ENCODE measurements at places on chromosomes 4 and X. TPM values are rescaled to one million over a fixed set of nuclear protein-coding genes. Genes with fewer than 3 reads are reported as not detected.
A peak's percentile ranks its signal among the peaks of the same experiment; 100 is the strongest.

GRCh38 chr4:95272036-95272435, 276.7 kb downstream of the UNC5C start:
- no peak for DNase-seq

DNA sequence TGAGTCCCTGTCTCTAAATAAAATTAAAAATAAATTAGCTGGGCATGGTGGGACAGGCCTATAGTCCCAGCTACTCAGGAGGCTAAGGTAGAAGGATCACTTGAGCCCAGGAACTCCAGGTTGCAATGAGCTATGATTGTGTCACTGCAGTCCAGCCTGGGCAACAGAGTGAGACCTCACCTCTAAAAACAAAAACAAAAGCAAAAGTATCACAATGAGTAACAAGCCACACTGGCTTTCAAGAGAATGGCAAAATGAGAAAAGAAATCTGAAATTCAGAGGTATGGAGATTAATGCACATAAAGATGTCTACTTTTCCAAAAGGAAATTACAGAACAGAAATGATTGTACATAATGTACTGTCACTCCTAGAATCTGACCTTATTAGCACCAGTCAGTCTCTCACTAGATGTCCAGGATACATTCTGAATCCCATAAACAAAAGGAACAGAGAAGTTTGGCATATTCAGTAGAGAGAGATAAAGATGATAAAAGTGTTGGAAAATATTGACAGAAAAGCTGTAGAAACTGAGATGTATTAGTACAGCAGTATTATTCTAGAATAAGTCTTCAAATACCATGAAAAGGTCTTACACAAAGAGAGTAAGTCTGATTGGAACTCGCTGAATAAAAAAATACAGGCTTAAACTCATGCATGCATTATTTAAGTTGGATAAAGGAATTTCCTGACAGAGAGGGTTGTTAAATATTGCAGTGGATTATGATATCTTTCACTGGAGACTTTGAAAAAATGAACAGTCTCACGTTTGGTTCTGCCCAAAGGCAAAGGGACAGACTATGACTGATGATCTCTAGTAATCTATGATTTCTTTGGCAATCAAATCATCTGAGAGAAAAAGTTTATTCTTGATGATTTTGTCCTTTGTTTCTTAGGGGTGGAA, 102.5 kb downstream of the SH3RF1 start:
- DNase-seq, result no peak

DNA sequence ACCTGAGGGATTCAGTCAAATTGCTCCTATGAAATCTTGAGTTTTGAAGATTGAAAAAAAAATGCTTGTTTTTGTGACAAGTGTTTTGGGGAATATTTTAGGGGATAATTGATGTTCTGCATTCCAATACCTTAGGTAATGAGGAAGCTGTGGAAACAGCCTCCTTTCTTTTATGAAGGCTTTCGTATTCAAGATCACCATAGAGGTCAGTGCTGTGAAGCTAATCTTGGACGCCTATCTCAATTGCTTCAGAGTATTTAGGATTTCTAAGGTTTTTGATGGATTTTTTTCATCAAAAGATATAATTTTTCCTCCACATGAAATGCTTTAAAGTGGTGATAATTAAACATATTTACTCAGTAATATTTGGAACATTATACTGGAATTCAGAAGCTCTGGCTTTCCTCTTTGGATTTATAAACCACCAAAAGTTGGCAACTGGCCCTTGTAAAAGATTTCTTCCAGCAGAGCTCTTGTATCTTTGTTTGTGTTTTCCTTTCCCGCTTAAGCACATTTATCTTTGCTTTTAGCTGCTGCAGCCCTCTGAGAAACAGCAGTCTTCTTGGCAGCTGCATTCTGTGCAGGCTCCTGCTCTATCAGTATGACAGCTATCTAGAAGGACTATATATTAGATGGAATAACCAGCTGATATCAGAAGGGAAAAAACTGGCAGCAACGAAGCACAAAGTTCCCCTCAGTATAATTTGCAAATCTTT, 63.7 kb downstream of the HMGB2 start:
- no peak for DNase-seq

GRCh38 chr4:6988016-6988715, 55.0 kb upstream of the TADA2B start:
- no peak for DNase-seq

The FHIP1A gene
- total RNA-seq, result 0.46 TPM

The MPP1 gene
- 22.6 TPM for total RNA-seq

- peak; percentile 18 for DNase-seq
Measured at GRCh38 chrX:15838017-15838416, 16.6 kb downstream of the AP1S2 start.

GRCh38 chr4:105210916-105211315, 64.2 kb downstream of the TET2 start:
- DNase-seq, result no peak

GRCh38 chr4:184801781-184802696, 23.7 kb downstream of the ACSL1 start:
- DNase-seq, result no peak

DNA sequence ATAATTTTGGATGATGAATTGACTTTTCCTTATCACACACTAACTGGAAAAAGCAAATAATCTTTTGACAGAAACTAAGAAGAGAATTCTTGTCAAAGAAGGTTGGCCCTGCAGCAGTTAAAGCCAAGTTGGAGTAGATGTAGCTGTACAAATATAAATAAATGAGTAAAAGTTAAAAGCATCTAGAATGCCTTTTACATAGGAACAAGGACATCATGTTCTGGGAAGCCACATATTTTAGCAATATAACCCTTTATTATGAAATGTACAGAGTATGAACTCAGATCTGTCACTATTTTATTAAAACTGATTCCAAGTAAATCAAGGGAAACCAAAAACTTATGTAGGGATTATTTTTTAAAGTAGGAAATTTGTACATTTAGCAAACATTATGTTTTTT, 269.4 kb upstream of the FAT4 start:
- no peak for DNase-seq

GRCh38 chr4:189121336-189121735, 819.3 kb upstream of the FRG1 start:
- no peak for DNase-seq

DNA sequence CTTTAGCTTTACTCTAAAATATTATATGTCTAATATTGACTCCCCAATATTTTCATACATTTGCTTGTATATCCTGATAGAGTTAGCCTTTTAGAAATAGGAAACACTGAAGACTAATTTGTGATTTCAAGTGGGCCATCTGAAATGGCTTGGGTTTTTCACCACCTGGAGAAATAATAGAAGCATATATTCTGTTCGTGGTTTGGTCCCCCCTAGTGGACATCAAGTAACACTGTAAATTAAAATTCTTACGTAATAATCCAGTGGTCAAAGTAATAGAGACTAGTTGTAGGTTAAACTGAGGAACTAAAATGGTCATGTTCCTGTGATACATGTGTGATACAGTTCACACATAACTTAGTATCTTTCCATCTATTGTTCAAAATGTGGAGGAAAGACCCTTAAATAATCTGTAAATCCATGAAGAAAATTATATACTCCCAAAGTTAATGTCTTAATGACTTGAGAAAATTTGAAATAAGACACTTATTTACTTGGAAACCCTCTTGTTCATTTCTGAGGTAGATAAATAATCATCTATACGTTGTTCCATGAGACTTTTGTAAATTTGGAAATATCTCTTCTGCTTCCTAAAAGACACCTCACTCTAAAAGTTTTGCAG, 79.8 kb upstream of the SMARCAD1 start:
- no peak for DNase-seq

DNA sequence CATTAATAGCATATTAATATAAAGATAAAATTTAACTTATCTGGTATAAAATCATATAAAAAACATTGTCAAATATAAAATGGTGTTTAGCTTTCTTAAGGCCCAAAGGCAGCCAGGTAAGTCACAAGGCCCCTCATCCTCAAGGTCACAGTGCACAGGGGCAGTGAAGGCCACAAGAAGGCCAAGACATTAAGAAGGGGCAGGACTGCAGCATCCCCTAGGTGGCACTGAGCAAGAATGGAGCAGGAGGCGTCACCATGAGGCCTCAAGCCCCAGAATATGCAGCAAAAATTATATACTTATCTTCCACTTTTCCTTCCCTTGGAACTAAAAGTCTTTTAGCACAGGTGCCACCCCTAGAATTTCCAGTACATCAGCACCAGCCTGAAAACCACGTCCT, 49.5 kb upstream of the MAGEA8 start:
- no peak for DNase-seq

DNA sequence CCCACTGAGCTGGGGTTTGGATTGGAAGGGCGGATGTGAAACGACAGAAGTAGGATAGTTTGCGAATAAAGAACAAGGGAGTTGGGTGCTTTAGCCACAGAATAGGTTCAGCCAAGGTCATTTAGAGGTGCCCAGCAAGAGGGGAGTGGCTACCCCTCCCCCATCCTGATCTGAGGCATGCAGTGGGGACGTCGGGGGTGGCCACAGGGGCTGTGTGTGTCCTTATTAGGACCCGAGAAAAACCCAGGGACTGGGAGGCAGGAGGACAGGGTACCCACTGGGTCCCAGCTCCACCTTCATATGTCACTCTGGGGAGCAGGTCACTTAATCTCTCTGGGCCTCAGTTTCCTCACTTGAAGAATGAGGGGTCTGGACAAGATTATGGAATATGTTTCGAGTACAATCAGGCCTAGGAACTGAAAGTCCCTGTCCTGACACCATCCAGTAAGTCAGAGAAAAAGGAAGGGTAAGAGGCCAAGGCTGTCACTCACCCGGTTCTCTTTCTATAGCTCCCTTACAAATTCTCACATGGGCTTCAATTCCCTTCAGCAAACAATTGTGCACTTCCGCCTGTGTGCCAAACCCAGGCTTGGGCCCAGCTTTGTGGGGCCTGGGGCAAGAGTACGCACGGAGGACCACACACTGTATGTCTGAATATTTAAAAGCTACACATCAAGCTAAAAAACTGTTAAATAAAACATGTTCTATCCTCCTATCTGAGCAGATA, 4.2 kb upstream of the NYX start:
- DNase-seq, result no peak

DNA sequence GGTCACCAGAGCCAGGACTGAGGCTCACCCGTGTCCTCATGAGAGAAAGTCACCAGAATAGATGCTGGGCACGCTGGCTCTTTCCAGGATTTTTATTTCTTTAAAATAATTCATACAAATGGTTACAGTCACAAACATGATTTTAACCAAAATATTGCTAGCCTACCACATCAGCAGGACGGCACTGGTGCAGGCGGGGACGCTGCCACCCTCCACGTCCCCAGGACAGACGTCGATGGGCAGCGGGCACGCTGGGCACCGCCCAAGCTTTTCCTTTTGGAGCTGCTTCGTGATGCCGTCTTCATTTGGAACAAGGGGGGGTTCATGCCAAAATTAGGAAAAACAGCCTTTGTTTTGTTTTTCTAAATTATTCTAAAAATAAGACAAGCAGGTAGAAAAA, 37.6 kb downstream of the CTBP1 start:
- no peak for DNase-seq

- no peak for DNase-seq
Measured at GRCh38 chr4:41177016-41177415, 37.3 kb downstream of the APBB2 start.

The GUCY1B1 gene
- total RNA-seq, result 0.36 TPM

The MBNL3 gene
- 13.7 TPM for total RNA-seq

The DDX60 gene
- 28.9 TPM for total RNA-seq

- no peak for DNase-seq
Measured at GRCh38 chr4:24988776-24989175, 42.0 kb downstream of the LGI2 start.

The GABRG1 gene
- not detected for total RNA-seq

GRCh38 chr4:145709843-145710242, 29.9 kb downstream of the C4orf51 start:
- DNase-seq, result peak; percentile 30

GRCh38 chr4:80434238-80434637, 98.7 kb downstream of the CFAP299 start:
- no peak for DNase-seq

- DNase-seq, result no peak
Measured at GRCh38 chrX:39504850-39505259, 592.9 kb downstream of the BCOR start.

- DNase-seq, result no peak
Measured at GRCh38 chr4:164725066-164725465, 28.9 kb upstream of the SMIM31 start.

DNA sequence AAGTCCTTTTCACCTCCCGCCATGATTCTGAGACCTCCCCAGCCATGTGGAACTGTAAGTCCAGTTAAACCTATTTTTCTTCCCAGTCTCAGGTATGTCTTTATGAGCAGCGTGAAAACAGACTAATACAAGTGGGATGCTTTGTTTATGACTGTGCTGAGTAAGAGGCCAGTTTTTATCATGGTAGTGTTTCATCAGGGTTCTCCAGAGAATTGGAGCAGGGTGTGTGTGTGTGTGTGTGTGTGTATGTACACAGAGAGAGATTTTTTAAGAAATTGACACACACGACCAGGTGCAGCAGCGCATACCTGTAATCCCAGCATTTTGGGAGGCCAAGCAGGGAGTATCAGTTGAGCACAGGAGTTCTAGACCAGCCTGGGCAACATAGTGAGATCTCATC, 34.6 kb upstream of the SLC2A9 start:
- DNase-seq, result no peak

DNA sequence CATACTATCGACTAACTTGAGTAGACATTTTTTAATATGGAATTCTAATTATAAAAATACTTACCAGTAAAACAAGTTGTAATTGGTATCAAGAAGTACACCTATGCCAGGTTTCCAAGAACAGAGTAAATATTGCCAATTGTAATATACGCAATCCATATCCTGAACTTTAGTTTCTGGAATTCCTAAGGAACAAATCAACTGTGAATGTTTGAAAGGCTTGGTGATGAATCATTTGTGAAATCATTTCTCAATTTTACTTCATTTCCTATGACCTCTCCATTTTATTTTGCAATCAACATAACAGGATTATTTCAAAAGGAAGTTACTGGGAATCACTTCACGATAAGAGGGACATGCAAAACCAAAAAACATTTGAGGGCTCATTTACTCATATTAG, 3.7 kb downstream of the IL13RA2 start:
- no peak for DNase-seq

The METTL14 gene
- total RNA-seq, result 39.8 TPM

DNA sequence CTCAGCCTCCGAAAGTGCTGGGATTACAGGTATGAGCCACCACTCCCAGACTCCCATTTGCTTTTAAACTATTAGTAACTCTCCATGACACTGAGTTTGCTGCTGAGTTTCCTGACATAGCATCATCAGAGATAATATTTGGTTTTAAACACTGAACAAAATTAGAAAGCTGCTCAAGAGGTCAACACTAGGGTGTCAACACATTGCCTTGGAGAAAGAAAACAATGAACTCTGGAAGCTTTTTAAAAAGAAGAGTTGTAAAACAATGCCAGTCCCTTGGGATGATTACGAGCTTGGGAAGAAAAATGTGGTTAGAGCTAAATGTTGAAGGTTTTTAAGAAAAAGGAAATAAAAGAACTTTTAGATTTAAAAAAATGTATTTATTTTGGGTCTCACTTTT, 264.8 kb downstream of the CAMK2D start:
- DNase-seq, result no peak
